T-helper 2 cell (primary cell): ENCODE measurements at places on chromosomes 7 and 10.

GRCh38 chr7:20442951-20443350 lies 112.3 kb downstream of the ITGB8 start:
- no peak for DNase-seq

GRCh38 chr7:78083476-78084120 lies 285.0 kb downstream of the PHTF2 start:
- no peak for DNase-seq

GRCh38 chr10:122164815-122165483 lies 106.1 kb upstream of the BTBD16 start:
- no peak for DNase-seq

DNA sequence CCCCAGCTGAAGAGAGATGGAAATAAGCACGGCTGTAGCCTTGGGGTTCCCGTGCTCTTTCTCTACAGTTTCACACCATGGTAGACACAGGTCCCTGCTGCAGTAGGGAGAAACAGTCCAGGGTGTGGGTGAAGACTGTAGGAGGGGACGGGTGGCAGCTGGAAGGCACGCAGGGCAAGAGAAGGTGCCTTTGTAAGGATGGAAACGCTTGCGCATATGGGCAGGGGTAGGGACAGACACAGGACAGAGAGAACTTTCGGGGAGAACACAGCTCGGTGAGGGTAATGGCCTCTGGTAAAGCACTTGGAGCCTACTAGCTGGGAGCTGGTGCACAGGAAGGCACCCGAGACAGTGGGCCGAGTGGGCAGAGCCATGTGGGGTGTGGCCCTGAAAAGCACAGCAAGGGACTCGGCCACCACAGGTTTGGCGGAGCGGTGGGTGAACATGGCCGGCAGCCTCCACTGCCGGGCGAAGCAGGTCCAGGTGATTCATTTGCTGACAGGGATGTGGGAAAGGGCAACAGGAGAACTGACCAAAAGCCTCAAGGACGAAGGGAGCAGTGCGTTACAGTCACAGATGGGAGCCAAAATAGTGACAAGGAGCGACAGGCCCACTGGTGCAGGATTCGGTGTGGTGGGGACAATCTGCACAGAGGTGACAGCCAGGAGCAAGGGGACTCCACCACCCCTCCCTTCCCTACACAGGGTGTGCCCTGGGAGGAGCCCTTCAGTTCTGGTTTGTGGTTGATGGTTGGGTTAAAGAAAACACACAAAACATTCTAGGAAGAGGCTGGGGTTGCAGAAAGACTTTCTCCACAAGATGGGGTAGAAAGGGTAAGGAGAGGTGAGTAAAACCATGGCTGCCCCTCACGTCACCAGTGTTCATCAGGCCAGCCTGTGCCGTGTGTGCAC lies 97.1 kb downstream of the VOPP1 start:
- DNase-seq, result no peak

GRCh38 chr7:103664577-103664976 lies 218.6 kb upstream of the SLC26A5 start:
- no peak for DNase-seq
